Stimulated activated CD4-positive, alpha-beta T cell treated with anti-CD3 and anti-CD28 coated beads, Interleukin-4, amount 100 ng/mL, for 1 hour (primary cell): ENCODE measurements at places on chromosomes 7 and 10.

DNA sequence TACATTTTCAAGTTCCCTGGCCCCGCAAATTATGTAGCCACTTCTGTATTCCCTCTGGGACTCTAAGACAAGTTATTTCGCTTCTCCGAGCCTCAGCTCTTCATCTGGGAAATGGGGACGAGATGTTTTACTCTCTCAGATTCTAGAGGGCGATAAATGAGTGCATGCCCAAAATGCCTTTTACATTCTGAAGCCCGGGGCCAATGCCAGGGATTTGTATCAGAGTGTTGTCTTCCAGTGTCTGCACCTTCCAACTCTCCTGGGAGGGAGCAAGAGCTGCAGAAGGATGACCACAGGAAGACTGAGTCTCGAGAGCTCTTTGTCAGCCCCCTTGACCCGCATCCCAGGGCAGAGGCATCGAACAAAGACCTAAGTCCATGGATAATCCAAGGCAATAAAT is 39.9 kb downstream of the BUB3 start:
- no peak for DNase-seq

GRCh38 chr7:30738026-30738915 is 13.7 kb upstream of the INMT start:
- peak; percentile 11 for DNase-seq

GRCh38 chr7:155448632-155449007 is 9.3 kb upstream of the EN2 start:
- DNase-seq: no peak

- DNase-seq: no peak
Observed at GRCh38 chr10:60870416-60870728, 73.6 kb downstream of the RHOBTB1 start.

- no peak for DNase-seq
Observed at GRCh38 chr10:1177936-1178335, 121.8 kb downstream of the WDR37 start.

DNA sequence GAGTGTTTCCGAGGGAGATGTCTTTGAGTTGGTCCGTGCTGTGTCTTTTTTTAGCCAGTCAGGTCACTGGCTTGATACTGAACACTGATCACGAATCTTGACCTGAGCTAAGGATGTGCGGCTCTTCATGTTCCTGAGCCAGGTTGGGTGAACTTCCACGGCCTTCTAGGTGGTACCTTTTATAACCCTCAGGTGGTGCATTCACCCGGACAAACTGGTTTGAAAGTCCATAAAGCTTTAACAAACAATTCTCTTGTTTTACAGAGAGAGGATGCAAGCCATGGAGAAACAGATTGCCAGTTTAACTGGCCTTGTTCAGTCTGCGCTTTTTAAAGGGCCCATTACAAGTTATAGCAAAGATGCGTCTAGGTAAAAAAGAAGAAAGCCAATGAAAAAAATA is 229.5 kb downstream of the ARHGAP21 start:
- DNase-seq: no peak

- no peak for DNase-seq
Observed at GRCh38 chr10:93580828-93581227, 14.4 kb downstream of the FFAR4 start.

GRCh38 chr10:106655636-106656035 is 508.9 kb downstream of the SORCS1 start:
- no peak for DNase-seq

DNA sequence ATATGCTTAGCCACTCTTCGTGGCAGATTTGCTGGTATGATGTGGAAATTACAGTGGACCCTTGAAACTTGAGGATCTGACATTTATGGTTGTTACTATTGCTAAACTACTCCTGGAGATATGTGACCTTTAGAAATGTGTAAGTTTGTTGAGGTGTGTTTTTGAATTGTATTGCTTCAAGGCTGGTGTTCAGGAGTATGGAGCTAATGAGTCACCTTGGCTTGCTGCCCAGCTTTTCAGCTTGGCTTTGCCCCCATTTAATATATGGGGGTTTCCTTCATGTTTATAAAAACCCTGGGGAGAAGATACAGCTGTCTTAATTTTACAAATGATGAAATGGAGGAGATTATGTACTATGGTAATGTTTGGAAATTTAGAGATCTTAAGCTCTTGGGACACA is 11.6 kb downstream of the HBP1 start:
- peak; percentile 74 for DNase-seq

- DNase-seq: no peak
Observed at GRCh38 chr7:118801366-118801765, 576.9 kb downstream of the ANKRD7 start.

DNA sequence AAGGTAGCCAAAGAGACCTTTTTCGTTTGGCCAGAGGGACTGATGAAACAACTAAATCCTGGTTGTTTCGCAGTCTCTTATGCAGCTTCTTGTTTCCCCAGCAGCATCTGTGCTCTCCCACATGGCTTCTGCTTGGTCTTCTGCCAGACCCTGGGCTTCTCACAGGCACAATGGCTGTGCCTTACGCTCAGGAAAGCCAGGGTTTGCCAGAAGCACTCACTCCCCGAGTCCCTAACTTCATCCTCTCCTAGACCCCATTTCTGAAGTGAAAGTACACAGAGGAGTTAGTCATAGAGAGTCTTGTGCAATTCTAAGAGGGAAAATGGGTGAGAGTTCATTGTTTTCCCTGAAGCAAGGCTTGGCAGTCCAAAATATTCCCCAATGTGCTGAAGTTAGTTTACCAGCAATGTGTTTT is 121.7 kb downstream of the EVX1 start:
- DNase-seq: no peak

GRCh38 chr10:26372513-26373354 is 65.4 kb upstream of the APBB1IP start:
- DNase-seq: no peak

DNA sequence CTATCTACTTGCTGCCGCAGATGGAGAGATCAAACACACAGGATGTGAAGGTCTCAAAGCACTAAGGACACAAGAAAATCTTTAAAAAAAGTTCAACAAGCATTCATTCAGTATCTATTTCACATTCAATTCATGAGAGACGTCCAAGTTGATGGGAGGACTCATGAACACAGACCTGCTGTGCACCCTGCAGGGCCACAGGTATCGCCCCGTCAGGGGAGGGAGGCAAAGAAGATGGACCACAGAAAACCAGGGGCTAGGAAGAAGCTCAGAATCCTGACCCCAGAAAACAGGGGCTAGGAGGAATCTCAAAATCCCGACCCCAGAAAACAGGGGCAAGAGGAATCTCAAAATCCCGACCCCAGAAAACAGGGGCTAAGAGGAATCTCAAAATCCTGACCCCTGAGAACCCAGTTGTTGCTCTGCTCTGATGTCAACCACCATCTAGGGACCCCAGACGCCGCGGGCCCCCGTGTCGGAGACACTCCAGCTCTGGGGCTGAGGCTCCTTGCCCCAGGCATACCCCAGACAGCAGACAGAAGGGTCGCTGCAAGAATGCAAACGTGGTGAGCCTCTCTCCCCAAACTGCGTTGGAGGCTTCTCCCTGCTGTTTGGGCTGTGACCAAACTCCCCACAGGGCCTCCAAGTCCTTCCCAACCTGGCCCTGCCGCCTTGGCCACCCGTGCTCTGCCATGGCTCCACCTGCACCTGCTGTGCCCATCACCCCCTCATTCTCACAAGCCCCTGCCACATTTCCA is 197.6 kb downstream of the DIP2C start:
- DNase-seq: no peak

GRCh38 chr7:100547872-100548271 is 8.9 kb downstream of the AGFG2 start:
- DNase-seq: no peak

DNA sequence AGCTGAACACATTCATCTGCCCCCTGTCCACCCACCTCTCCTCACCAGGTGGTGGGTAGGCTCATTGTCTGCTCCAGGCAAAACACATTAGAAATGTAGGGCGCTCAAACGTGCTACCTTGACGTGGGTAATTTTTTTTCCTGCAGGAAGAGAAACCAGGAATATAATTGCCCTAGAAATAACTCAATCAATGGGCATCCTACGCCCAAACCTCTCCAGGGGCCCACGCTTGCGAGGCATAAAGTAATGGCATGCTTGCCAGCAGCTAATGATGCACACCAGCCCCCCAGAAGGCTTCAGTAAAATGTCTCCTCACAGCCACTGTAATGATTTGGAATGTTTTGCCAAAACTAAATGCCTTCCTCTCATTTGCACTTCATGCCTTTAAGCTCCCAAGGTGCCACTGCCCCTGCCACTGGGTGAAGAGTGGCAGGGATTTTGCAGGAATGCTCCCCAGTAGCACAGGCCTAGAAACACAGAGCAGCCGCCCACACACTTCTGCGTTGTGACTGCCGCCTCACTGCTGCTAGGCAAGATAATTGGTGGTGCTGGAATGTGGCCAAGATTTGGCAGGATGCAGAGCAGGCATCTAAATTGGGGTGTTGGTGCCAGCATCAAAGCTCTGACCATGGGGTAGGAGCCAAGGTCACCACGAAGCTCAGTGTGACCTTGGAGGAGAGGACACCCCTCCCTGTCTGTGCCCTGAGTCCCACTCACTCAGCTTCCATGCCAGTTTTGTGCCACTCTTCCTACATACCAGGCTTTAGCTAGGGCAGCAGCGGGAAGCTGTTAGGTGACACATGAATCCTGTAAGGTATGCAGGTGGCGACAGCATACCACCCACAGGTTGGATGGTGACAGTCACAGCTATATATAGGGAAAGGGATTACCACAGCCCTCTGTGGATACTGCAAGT is 48.7 kb upstream of the PPP1R3C start:
- peak; percentile 13 for DNase-seq

DNA sequence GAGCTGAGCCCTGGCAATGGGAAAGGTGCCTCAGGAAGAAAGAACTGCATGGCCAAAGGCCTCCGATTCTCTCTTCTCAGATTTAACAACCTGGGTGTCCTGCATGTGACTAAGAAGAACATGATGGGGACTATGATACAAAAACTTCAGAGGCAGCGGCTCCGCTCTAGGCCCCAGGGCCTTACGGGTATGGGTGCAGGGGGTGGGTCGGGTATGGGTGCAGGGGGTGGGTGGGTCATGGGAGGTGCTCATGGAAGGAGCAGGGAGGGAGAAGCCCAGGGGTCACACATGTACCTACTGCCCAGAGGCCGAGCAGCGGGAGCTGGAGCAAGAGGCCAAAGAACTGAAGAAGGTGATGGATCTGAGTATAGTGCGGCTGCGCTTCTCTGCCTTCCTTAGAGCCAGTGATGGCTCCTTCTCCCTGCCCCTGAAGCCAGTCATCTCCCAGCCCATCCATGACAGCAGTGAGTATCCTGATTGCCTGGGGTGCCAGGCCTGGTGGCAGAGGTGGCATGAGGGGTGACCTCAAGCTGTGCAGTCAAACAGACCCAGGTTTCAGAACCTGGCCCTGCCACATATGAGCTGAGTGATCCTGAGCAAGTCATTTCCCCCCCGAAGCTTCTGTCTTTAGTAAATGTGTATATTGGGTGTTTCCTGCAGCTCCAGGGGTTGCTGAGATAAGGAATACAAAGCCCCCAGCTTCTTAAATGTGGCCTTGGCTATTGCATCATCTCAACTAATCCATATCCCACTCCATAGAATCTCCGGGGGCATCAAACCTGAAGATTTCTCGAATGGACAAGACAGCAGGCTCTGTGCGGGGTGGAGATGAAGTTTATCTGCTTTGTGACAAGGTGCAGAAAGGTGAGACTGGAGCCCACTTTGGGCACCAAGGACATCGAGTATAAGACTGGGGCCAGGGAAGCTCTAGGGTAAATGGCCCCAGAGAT is 2.0 kb downstream of the NFKB2 start:
- no peak for DNase-seq

- no peak for DNase-seq
Observed at GRCh38 chr10:85927952-85928665, 438.5 kb downstream of the GRID1 start.

- peak; percentile 75 for DNase-seq
Observed at GRCh38 chr7:149126662-149127266, 640 bp upstream of the ZNF425 start.

DNA sequence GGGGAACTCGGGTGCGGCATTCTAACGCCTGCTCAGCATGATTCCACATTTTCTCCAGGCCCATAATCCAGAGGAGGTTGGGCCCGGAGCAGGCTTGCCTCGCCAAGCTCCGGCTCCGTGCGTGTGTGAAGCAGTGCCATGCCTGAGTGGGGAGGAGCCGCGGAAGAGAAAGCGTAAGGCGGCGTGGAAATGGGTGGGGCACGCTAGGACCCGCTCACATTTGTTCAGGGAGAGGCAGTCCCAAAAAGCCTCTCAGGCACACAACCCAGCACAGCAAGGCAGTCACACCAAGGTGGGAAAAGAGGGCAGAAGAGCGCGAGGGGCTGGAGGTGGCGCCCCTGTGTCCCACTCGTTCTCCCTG is 695 bp upstream of the VDAC2 start:
- peak; percentile 74 for DNase-seq

DNA sequence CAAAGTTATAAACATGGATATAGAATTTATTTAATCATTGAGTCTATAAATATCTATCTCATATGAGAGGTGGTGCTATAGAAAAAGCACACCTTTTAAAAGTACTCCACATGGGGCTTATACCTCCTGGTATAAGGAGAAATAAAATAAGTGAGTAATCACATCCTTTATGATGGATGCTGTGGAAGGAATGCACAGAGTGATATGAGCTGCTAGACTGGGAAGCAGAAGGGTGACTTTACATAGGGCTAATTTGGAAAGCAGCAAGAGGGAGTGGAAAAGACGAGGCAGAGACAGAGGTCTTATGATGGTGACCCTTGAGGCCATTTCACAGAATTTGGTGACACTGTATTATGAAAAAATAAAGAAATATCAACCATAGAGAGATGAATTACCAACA is 59.4 kb upstream of the AHR start:
- no peak for DNase-seq

GRCh38 chr10:28533571-28534304 is 820 bp downstream of the WAC start:
- peak; percentile 72 for DNase-seq

DNA sequence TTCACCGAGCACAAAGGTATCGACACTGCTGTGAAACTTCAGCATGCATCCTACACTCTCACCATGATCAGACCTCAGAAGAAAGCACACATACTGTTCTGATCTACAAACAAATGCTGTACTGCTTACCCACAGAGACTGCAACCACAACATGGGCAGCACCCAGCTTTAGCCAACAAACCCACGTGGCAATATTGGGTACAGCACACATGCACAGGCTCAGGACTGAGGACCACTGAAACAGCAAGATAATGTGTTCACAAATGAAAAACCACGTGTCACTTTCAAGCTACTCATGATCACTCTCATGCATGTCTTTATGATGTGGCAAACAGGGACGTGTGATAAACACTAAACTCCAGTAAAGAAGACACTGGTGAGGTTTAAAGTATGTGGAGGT is 119.3 kb upstream of the PTN start:
- no peak for DNase-seq

- no peak for DNase-seq
Observed at GRCh38 chr10:24128066-24128730, 80.7 kb upstream of the KIAA1217 start.

GRCh38 chr7:50869108-50869725 is 86.5 kb upstream of the GRB10 start:
- no peak for DNase-seq
